ENCODE measurements at places on chromosomes 1 and 21. TPM values are rescaled to one million over a fixed set of nuclear protein-coding genes. Genes with fewer than 3 reads are reported as not detected.

DNA sequence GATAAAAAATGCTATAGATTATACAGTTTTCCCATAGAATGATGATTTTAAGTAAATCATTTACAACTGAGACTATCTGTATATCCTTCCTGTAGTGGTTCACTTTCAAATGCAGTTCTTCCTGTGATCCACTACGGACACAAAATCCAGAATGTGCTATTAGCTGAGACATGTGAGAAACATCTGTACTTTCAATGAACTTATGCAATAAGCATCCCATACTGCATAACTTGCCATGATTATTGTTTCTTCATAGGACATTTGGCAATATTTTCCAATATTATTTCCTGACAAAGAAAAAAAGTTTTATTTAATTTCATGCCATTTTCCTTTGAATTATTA is 83.5 kb upstream of the PRDX6 start:
- DNase-seq: no peak

KCNE2 gene
- not detected for total RNA-seq

- no peak for DNase-seq
Observed at GRCh38 chr1:167427848-167428247, 90.5 kb downstream of the CD247 start.

NBPF10 gene
- total RNA-seq: 4.2 TPM

RAD54L gene
- 49.0 TPM for total RNA-seq

DNA sequence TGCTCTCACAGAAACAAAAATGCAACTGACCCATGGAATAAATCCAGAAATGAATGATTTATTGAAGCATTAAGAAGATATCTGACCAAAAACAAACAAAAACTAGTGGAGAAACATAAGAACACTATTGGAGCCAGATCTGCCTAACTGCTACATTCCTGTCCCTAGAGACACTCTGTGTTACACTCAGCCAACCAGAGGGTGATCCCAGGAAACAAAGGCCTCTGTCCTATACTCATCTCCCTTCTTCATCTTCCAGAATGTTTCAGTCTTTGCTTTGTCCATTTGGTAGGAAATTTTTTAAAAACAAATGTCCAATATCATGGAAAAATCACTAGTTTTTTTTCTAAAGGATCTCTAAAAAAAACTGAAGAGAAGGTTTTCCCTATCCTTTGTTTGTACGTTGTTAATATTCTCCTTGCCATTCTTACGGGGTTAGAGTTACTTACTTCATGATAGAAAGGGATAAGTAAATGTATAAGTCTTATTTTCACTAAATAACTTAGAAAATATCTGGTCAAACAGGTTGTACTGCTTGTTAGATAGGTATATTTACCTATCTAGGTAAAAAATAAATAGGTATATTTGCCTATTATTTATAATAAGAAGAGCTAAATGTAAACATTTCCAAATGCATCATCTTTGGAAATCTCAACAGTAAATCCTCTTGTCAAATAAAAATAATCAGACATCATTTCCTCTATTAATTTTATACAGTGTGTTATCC is 59.1 kb downstream of the NME7 start:
- DNase-seq: no peak

DNA sequence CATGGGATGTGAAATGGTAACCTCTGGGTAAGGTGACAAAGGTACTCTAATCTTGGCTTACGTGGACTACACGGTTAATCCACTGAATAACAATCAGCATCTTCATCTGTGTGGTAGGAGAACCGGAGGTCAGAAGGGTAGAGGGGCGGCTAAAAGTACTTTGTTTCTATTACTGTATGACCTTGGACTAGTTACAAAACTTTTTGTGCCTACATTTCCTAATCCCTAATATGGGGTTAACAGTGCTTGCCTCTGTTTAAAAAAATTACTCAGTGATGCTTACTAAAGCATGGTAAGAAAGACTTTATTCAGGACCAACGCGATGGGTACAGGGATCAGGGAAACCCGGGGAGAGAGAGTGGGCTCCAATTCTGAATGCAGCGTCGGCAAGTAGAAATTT is 1.7 kb upstream of the MRPS6 start:
- DNase-seq: no peak

RGS13 gene
- total RNA-seq: not detected

GRCh38 chr1:244980605-244981004 is 116.3 kb upstream of the HNRNPU start:
- no peak for DNase-seq

KCNJ15 gene
- 0.60 TPM for total RNA-seq

GRCh38 chr21:26739189-26739588 is 106.0 kb downstream of the ADAMTS1 start:
- no peak for DNase-seq

GRCh38 chr1:82486969-82487368 is 686.2 kb downstream of the ADGRL2 start:
- no peak for DNase-seq

DNA sequence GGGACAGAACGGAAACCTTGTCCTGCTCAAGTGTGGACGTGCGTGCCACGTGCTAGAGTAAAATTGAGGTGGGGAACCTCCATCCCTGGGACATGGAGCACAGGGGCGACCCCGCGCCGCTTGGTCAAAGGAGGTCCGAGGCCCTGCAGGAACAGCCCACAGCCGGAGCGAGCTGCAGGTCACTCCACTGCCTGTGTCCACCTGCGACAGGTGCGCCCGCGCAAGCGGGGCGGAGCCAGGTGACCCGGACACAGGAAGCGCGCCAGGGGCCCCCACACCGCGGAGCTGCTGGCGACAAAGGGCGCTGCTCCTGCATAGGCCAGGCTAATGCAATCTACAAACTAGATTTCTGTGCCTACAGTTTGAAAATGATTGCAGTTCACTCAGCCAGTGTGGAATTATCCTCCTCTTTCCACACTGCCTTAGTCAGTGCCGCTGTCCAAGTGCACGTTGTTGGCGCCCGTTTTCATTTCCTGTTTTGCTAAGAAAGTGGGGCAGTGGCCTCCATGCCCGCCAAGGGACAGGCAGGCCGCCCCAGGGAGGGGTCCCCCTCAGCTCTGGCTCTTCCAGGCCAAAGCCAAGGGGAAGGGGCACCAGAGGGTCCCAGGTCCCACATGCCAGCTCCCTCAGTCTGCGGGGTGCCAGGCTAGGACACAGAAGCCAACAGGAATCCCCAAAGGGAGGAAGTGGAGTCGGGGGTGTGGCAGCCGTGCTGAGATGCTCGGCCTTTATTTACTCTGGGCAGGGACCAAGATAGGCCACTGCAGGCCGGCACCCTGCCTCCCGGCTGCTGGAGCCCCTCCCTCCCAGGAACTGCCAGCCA is 4.3 kb upstream of the NADK start:
- DNase-seq: no peak

PTAFR gene
- 0.21 TPM for total RNA-seq
